Karpas-422 (cell line): ENCODE measurements at places on chromosomes 7 and 10. TPM values are rescaled to one million over a fixed set of nuclear protein-coding genes. Genes with fewer than 3 reads are reported as not detected.

Gene LRRC4
- 39.6 and 52.0 TPM in 2 replicates for total RNA-seq

DNA sequence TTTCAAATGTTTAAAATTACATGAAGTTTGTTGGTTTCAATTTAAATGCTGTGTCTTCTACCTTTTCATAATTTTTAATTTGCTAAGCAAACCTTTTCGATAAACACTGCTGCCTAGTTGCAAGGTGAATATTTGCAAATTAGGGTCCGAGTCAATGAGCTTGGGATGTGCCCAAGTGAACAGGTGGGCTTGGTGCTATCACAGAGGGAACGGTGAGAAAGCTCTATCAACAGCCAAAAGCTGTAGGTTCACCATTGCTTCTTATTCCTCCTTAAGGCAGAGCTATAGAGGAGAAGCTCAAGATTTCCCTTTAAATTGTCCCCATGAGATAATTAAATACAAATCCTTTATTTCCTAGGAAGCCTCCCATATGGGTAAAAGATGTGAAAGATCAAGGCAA, 245.3 kb upstream of the CELF2 start:
- H3K36me3 ChIP-seq = no peaks in the 10 kb centered on the region
- H3K4me3 ChIP-seq = no peak overlapping the region

Gene STEAP4
- not detected in 2 replicates for total RNA-seq

DNA sequence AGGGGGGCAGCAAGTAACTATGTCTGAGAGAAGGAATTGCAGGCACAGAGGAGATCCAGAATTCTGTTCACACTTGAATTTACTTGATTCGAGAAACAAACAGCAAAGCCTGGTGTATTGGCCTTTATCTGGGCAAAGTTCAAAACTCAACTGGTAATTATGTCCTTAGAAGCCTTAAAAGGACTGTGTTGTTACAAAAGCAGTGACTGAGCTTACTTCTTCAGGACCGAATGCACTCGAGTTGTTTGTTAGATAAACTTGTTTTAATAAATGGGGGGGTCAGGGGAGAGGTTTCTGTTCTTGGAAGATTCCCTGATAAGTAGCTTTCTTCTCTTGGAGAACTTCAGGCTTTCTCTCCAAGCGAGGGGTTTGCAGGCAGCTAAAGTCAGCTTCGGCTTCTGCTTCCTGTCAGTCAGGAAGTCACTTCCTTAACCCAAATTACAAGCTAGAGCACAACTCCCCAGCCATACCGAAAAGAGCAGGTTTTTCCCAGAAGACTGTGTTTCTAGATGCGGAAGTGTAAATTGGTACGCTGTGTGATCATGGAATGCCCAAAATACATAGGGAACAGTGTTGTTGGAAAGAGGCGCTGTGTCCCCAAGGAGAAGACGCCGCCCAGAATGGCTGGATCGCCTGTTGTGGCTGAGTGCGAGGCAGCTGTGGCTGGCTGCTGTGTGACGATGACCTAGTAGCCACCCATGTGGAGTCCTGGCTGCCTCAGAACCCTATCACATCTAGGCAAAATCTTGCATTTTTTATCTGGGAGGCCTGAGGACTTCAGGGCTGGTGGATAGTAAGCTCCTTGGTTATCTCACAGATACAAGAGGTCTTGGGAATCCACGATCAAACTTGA, 110.4 kb downstream of the TCF7L2 start:
- no peak overlapping the region for H3K27ac ChIP-seq
- no peaks in the 10 kb centered on the region for H3K36me3 ChIP-seq
- H3K27me3 ChIP-seq = no peaks in the 10 kb centered on the region
- no peaks in the 10 kb centered on the region for H3K4me1 ChIP-seq
- no peak overlapping the region for H3K4me3 ChIP-seq

GRCh38 chr7:116781584-116781983, 80.8 kb upstream of the CAPZA2 start:
- no peak for DNase-seq
- H3K27me3 ChIP-seq = no peaks in the 10 kb centered on the region

Gene ZNF804B
- total RNA-seq = 0.07 TPM in 1 of 2 replicates, not detected in the other

Gene GTF2I
- 130 and 176 TPM in 2 replicates for total RNA-seq

Gene PLXDC2
- total RNA-seq = not detected in 2 replicates

DNA sequence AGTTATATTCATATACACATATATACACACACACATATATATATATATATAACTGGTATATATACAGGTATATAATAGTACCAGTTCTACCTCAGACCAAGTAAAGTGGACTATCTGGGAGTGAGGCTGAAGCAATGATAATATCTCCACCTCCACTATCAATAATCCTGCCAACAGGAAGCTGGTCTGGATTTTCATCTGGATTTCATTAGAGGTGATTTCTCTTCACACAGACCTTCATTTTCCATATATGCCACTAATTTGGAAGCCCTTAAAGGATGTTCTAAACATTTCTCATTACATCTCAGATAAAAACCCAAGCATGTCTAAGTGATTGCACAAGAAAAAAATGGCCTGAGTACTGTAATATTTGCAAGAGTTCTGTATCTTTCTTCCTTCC, 1.7 kb upstream of the SLC35B4 start:
- no peaks in the 10 kb centered on the region for H3K27me3 ChIP-seq
- H3K36me3 ChIP-seq = no peaks in the 10 kb centered on the region
- no peak overlapping the region for H3K4me3 ChIP-seq

Gene DNAJC30
- total RNA-seq = 1.3 and 6.1 TPM in 2 replicates

GRCh38 chr10:29132551-29133111, 156.2 kb upstream of the LYZL1 start:
- no peaks in the 10 kb centered on the region for H3K36me3 ChIP-seq
- H3K27ac ChIP-seq = no peak overlapping the region
- no peaks in the 10 kb centered on the region for H3K27me3 ChIP-seq
- H3K4me3 ChIP-seq = no peak overlapping the region
- no peaks in the 10 kb centered on the region for H3K4me1 ChIP-seq
- DNase-seq = no peak
